ENCODE measurements at places on chromosomes 16 and 17. TPM values are rescaled to one million over a fixed set of nuclear protein-coding genes. Genes with fewer than 3 reads are reported as not detected.

PRSS8 gene
- not detected for total RNA-seq

KRT36 gene
- total RNA-seq, result not detected

ERN1 gene
- 2.7 TPM for total RNA-seq

AIPL1 gene
- not detected for total RNA-seq

NCOR1 gene
- total RNA-seq, result 78.0 TPM

UNKL gene
- 3.6 TPM for total RNA-seq

LPO gene
- total RNA-seq, result not detected
